Hypothalamus (tissue), 51 donors: ENCODE measurements at places on chromosomes 5 and 9.

DNA sequence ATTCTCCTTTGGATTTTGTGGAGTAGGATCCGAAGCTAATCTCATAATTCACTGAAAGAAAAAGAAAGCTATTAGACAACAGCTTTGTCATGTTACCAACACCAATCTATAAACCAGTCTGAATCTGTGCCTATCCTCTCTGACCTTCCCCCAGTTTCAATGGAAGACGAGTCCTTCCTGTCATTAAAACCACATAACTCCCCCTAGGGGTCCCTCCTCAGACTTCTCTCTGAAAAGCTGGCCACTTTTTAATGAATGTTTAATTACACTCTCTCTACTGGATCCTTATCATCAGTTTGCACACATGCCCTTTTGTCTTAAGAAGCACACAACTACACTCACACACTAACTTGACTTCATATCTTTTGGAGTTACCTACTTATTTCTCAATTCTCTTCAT is 98.0 kb upstream of the TSLP start:
- DNase-seq, result no peak

- no peak for DNase-seq
These were observed 34.1 kb upstream of the GRIA1 start for GRCh38 chr5:153456354-153456753.

DNA sequence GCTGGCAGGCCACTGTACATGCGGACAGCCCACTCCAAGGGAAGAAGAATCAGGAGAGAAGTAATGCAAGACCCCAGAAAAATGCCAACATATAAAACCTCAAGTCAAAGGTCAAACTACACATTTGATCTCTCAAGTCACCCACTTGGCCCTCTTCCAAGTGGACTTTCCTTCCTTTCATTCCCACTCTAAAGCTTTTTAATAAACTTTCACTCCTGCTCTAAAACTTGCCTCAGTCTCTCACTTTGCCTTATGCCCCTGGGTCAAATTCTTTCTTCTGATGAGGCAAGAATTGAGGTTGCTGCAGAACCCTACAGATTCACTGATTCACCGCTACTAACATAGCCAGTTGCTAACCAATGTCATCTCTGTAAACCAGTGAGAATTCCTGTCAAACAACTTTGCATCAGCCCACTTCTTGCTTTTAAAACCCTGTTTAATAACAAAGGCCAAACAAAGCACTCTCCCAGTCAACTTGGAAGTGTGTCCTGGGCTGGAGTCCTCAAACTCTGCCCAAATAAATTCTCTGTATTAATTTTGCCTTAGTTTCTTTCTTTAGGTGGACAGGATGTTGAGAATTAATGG is 6.9 kb upstream of the ATP6V1G1 start:
- no peak for DNase-seq

DNA sequence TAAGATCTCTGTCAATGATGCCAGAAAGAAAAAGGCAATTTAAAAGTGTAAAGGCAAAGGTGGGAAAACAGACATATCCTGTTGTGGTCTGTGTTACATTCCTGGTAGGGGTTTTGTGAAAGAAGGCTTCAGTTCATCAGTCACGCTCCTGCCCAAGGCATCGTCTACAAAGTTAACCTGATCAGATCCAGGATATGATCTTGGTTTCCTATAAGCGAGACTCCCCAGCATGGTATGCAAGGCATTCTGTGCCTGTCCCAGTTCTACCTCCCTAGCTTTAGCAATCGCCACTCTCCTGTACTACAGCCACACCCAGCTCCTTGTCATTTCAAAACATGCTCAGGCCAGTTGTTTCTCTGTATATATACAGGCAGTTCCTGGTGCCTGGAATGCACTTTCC is 58.0 kb upstream of the PTPN3 start:
- DNase-seq, result no peak

GRCh38 chr5:98798847-98799246 is 25.4 kb downstream of the RGMB start:
- no peak for DNase-seq

GRCh38 chr9:123248630-123249029 is 19.8 kb downstream of the STRBP start:
- DNase-seq, result no peak

GRCh38 chr5:163473635-163474243 is 13.3 kb downstream of the HMMR start:
- DNase-seq, result no peak

GRCh38 chr9:119197893-119198607 is 171.2 kb downstream of the BRINP1 start:
- no peak for DNase-seq

DNA sequence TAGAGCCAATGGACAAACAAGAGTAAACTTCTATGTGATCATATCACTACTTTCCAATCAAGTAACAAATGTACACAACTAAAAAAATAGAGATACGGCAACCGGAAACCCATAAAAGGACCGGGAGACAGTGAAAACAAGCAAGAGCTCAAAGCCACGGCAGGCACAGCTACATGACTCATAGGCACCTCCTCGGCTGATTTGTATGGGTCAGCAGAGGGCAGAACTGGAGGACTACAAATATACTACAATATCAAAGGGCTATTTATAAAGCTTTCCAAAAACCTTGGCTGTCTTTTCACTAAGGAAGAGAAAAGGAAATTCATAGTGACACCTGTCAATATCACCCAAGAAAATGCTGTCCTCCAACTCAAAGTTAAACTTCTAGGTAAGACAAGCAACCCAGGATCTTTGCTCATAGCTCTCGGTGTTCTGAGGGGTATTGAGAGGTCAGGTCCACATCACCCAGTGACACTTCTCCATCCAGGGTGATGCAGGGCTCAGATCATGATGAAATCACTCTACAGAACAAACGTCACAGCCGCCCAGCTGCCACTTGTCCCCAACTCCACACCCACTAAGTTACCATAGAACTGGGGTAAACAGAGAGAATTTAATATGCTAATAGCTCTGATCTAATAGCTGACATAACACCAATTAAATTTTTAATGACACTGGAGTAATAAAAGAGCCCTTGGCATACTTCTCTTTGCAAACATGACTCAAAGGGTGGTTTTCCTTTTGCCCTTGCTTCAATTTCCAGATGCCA is 41.3 kb downstream of the PFDN1 start:
- DNase-seq, result peak; percentile 35

GRCh38 chr5:111469903-111470302 is 42.4 kb downstream of the STARD4 start:
- no peak for DNase-seq

DNA sequence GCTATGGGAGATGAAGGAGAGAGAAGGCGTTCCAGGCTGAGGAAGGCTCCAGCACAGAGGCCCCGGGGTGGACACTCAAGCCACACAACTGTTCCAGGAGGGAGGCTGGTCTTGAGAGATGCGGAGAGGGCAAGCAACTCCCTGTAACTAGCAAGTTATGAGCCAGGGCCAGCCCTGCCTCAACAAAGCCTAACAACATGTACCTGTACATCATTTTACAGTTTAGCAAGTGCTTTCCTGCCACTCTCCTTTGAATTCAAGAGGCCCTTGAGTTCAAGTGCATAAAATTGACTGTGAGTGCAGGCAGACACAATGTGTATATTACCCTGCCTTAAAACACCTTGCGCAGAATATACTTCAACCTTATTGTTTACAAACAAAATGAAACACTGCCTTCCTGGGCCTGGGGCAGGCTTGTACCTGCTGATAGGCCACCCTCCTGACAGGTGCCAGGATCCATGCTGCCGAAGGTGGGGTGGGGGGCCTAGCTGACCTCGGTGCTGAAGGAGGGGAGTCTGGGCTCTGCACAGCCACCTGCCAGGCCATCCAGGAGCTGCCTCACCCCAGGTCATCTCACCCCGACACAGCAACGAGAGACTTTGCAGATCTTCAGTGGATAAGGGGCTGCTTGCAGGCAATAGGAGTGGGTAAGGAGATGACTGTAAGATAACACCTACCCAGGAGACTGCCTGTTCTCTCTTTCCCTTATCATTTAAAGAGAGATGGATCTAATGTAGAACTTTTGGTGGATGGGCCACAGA is 80.0 kb downstream of the PPARGC1B start:
- no peak for DNase-seq

GRCh38 chr9:99513441-99514112 is 291.5 kb downstream of the SEC61B start:
- no peak for DNase-seq

DNA sequence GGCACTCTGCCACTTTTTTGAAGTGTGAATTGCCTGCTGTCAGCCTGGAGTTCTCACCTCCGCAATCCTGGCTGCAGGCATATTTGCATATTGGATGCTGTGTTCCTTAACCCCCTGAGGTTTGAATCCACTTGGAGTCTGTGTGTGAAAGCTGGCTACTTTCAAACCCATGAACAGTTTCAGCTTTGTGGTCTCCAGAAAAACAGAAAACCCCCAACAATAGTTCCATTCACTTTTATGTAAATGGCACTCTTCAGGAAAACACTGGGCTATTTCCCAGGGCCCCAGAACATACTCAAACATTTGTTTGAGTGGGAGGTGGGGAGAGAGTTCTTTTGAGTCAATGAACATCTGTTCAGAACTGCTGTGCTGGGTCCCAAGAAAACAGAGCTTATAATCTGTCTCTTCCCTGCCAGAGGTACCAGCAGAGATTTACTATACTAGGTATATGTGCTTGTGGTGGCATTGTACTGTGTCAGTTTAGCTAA is 5.0 kb downstream of the NUDT2 start:
- peak; percentile 57 for DNase-seq

GRCh38 chr9:5389109-5389732 is 48.5 kb downstream of the PLGRKT start:
- DNase-seq, result no peak

- no peak for DNase-seq
These were observed 56.7 kb upstream of the ACTBL2 start for GRCh38 chr5:57539281-57539701.

DNA sequence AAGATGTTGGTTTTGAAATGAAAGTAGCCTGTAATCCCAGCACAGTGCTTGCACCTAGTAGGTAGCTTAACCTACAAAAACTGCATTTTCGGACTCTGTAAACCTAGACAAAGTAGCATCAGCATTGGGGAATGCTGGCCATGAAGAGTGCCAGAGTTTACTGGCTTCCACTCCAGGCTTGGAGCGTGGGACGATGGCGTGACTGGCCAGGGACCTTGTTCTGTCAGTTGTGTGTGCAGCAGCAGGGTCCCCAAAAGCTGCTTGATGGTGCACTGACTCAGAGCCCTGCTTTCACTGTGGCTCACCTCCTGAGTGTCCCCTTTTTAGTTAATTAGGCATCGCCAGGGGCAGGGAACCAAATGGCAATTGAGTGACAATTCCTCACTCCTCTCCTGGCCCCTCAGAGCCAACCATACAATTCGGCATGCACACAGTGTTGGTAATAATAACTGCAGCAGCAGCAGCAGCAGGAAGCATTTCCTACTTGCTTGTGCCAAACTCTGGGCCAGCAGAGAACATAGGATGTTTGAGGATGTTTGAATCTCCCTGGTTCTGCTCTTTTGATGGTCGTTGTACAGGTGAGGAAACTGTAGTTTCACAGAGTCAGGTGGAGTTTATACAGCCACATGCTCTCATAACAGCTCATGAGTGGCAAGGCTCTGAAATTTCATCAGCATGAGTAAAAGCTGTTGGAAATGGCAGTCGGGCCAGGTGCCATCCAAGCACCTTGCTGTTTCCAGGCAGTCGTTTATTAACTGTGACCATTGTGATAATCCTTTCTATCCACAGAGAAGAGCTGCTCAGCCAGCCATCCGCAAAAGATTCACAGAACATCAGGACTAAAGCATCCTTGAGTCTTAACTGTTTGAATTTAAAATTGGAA is 4.2 kb downstream of the UBE2QL1 start:
- no peak for DNase-seq

DNA sequence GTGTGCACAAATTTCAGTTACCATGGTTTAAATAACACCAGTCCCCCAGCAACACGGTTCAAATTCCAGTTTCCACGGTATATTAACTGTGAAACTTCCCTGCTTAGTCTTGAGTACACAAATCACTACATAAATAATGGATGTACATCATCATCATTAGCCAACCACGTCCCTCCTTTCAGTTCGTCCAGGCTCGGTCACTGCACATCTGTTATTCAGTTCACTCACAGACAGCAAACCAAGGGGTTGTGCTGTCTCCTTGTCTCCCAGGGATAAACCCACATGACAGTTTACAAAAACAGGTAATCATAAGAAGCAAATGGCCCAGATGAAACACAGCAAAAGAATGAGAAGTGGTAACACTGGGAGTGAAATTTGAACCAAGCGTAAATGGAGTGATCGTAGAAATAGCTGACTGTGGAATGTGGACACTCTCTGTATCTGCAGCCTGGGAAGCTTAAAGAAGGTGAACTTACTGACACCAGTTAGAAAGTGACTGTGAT is 61.0 kb upstream of the RAD23B start:
- no peak for DNase-seq

- no peak for DNase-seq
These were observed 64.4 kb upstream of the ANGPTL2 start for GRCh38 chr9:127186806-127187205.

DNA sequence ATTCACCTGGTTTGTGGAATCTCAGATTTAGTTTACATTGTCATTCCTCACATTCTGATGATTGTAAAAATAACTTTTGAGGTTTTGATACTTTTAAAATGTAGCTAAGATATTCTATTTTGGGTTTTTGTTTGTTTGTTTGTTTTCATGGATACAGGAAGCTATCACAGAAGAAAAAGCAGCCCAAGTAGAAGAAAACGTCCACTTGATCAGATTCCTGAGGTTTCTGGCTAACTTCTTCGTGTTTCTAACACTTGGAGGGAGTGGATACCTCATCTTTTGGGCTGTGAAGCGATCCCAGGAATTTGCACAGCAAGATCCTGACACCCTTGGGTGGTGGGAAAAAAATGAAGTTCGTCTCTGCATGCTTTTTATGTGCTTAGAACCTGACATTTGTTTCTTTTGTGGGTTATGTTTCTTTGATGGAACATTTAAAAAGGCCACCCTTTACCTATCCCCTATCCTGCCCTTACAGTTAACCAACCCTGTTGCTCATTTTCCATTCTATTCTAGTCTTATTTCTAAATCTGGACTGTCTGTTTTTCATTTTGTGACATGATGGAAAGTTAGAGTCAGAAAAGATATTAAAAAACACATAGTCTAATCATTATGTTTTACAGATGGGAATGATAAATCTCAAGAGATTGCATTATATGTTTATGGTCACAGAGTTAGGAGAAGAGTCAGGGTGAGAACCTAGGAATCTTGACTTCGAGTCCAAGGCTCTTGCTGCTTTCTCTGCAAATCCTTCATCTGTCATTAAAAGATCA is 163.7 kb downstream of the ALDH1A1 start:
- no peak for DNase-seq

DNA sequence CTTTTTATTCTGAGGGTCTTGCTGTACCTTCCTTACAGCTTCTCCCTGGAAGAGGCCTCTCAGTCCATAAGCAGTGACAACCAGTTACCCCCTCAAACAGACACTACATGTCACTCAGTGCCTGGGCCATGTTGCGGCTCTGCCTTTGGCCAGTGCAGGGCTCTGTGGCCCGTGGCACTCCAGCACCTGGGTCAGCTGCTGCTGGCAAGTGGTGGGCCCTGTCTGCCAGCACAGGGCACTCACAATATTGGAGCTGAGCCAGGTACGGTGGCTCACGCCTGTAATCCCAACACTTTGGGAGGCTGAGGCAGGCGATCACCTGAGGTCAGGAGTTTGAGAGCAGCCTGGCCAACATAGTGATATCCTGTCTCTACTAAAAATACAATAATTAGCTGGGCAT is 24.2 kb downstream of the DAP start:
- no peak for DNase-seq
